ENCODE measurements at places on chromosomes 16 and 17.

DNA sequence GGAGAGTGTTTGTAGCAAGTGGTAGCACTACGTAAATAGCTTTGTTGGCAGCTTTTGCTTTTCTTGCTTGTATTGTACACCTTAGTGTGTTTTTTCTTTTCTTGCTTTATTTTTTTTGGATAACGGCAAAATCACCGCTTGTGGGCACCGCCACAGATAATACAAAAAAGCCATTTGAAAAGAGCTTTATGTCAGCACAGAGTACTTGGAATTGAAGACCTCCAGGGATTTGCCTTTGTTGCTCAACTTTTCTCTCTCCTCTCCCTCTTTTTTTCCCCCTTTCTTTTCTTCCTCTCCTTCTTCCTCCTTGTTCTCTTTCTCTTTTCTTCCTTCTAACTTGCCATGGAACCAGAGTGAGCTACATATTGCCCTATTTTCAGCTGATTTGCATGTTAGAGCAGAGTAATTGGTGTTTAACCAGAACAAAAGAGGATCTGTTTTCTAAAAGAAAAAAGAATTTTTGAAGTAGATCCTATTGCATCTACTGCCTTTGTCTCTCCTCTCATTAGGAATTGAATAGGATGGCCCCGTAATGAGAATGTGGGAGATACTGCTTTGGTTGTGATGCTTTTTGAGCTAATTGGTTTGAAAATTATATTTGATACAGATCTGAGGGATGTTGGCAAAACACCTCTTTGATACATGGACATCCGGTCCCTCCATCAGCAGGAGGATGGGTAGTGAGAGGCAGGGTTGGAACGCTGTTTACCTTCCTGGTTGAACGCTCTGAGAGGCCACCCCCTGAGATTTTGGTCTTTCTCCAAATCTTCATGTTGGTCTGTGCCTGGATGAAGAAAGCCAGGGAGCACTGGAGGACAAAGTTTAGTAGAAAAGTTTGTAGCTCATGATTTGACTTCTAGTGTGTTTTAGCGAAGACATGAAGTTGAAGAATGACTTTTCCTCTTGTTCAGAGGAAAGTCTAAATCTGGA lies 85.6 kb downstream of the MSI2 start:
- DNase-seq: no peak

DNA sequence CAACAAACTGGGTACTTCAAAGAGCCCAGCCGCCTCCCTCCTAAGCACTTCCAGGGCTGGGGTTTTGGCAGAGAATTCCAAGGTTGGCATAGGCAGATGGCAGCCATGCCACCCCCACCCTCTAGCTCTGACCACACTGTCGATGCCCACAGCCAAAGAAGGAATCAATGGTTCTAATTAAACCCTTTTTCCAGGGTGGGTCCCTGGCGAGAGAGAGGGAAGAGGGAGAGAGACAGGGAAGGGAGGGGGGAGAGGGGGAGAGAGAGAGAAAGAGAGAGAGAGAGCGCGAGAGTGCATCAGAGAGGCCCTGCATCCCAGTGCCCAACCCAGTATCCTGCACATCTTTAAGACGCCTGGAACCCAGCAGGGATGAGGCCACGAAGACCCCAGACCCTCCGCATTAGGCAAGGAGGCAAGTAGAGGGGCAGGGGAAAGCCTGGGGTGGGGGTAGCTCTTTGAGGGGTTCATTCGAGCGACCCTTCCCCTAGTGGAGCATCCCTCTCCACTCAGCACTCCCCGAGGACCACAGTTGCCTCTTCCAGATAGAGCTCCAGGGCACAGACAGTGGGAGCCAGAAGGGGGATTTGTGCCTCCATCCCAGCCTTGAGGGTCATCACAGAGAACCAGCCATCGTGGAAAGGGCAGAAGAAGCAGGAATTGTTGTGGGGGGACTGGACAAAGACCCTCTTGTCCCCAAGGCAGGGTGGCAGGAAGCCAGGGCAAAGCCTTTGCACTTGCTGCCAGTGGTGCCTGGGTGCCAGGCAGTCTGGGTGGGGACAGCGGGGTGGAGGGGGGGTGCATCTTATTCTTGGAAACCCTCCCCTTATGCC lies 2.6 kb downstream of the SRCIN1 start:
- DNase-seq: no peak

- no peak for DNase-seq
These were observed 81.3 kb downstream of the HIC1 start for GRCh38 chr17:2136241-2136640.

DNA sequence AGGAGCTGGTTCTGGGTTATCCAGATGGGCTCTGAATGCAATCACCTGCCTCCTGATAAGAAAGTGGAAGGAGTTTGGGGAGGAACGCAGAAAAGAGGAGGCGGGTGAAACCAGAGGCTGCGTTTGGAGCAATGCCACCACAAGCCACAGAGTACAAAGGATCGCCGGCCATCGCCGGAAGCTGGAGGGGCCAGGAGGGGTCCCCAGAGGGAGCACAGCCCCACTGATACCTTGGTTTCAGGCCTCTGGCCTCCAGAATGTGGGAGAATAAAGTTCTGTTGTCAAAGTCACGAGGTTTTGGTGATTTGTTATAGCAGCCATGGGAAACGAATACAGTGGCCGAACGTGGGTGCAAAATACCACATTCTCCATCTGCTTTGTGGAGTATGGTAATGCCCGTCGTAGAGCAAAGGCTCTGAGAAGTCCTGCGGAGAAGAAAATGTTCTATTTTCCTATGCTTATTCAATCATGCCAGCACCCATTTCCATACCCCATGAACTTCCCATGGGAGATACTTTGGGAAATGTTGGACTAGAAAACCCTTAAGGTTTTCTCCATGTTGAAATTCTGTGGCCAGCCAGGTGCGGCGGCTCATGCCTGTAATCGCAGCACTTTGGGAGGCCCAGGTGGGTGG lies 51.4 kb downstream of the ZDHHC7 start:
- DNase-seq: no peak

DNA sequence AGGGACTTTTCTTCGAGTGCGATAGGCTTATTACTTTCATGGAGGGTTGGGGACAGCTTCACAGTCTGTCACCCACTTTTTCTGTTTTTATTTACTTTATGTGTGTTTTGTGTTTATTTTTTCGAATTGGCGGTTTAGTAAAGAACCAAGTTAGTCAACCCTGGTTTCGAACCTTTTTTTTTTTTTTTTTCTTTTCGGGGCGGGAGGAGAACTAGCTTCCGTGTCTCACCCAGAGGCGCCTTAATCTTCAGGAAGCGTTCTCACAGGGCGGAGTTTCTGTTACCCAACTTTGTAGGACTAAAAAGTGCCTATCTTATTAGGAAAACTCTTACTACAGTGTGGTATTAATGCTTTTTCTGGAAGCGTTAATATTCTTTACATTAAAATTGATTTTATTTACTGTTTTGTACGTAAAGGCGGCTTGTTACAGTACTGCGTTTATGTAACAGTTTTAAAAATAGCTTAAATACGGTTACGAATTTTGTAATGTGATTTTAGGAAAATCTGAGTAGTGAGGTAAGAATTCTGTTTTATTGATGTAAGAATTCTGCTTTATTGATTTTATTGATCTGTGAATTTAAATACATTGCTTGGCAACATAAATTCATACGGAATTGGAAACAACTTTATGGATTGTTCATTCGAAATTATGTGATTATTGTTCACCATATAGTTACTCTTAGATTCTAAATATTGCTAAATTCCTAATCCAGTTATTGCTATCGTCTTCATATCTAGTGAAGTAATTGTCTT lies 885 bp downstream of the ZNF207 start:
- peak; percentile 27 for DNase-seq

DNA sequence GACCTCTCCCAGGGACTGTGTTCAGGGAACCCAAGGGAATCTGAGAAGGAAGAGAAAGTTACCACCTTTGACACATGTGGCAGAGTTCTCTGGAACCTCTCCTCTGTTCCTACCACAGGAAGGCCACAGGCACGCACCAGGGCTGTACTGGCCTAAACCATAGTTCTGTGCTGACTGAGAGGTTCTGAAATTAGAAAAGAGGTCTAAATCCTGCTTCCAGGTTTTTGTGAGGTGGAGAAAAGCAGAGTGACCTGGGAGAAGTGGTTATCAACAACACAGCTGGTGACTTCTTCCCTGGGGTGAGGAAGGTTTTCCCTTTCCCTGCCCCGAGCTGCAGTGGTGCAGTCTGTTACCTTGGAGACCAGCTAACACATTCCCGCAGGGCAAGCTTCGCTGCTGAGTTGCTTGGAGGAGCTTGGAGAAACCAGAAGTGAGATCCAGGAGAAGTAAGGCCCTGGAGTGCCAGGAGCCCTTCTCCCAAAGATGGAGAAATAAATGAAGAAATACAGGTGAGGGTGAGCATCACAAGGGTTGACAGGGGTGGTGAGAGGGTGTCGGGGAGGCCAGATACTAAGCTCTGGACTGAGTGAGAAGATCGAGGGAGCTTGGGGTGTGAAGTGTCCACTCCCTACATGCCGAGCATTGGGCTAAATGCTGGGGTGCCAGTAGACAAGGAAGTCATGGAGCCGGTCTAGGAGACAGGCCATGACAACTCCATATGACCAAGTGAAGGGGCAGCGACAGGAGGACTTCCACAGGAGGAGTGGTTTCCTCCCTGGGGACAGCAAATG lies at the start of gene VWA3A:
Gene VWA3A (plus strand): TSS at position 399 of the 791 bp plus-strand sequence. CDS start 97 bp downstream, at position 496.
- DNase-seq: no peak

DNA sequence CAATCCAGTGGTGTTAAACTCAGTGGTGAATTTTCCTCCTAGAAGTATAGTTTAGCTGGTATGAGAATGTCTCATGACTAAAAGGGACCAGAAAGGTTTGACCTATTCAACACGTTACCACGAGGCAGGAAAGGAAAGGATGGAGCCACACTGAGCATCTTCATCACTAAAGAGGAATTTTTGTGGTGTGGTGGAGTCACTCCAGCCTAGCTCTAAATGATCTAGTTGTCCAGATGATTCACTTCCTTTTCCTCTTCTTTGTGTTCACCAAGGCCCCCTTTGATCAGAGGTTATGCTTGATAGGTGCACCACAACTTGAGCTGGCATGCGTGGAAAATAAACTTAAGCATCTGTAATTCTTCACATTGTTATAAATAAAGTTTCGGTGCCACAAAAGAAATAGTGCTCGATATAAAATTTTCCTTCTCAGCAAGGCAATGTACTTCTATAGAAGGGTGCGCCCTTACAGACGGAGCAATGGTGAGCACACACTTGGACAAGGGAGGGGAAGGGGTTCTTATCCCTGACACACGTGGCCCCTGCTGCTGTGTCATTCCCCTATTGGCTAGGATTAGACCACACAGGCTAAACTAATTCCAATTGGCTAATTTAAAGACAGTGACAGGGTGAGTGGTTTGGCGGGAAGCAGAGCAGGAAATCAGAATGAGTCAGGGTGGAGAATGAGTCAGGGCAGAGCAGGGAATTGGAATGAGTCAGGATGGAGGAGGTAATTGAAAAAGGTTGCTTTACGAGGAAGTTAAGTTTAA lies 254.6 kb downstream of the HS3ST3A1 start:
- DNase-seq: no peak

GRCh38 chr16:72988569-72988968 lies 59.4 kb downstream of the ZFHX3 start:
- DNase-seq: no peak

DNA sequence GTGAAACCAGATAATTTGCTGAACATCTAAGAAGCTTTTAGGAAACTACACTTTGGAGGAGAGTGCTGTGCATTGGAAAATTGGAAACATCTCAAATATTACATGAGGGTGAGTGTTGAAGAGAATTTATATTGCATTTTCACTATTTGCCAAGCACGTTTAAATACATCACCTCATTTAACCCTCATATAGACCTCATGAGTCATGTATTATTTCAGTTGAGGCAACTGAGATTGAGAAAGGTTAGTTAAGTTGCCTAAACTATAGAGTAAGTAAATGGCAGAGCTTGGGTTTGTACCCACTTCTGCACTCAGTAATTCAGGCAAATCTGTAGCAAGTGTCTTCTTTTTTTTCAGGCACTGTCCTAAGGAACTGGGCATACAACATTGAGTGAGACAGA lies 3.7 kb upstream of the NLK start:
- DNase-seq: no peak

- DNase-seq: no peak
These were observed 61.7 kb downstream of the SMPD3 start for GRCh38 chr16:68386628-68387027.

- no peak for DNase-seq
These were observed 21.3 kb downstream of the SLC7A5 start for GRCh38 chr16:87847785-87848675.

- DNase-seq: peak; percentile 87
These were observed 18.7 kb upstream of the RFFL start for GRCh38 chr17:35082073-35082657.

- no peak for DNase-seq
These were observed 58.5 kb upstream of the BCAR1 start for GRCh38 chr16:75309899-75310430.
